ENCODE measurements at places on chromosomes 5 and 9.

DNA sequence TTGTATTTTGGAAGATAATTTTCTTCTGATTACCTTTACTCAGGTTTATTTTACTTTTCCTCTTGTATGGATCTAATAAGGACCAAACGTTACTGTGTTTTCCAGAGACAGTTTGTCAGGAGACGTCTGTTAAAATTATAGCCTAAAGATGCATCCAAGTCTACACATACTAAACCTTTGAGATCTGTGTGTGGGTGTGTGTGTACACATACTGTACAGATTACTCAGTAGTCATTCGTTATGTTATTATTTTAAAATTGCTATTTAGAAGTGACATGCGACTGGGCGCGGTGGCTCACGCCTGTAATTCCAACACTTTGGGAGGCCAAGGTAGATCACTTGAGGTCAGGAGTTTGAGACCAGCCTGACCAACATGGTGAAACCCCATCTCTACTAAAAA is 51.6 kb upstream of the CNTLN start:
- no peak for DNase-seq

DNA sequence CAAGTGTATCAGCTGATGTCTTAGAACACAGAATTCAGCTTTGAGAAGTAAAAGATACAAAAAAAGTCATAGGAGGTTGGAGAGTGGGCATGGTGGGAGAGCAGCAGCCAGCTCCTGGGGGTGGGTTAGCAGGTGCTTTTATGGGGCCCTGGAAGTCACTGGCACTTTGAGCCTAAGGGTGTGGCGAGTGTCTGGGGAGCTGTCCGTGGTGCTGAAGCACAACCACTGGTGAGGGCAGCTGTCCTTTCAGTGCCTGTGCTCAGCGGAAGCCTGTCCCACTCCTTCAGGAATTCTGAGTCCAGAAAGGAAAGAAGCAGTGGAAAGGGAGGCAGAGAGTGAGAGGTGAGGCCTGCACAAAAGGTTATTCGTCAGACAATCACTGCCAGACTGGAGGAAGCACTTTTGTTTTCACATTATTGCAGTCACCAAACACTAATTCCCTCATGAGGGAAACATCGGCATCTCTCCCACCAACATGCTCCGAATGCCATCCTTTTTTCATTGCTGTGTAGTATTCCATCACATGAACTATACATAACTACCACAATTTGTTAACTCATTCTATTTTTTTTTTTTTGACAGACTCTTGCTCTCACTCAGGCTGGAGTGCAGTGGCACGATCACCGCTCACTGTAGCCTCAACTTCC is 59.4 kb upstream of the RAPGEF1 start:
- DNase-seq = peak; percentile 73

GRCh38 chr5:148033134-148033533 is 30.6 kb upstream of the SPINK5 start:
- no peak for DNase-seq

GRCh38 chr9:90810691-90811090 is 9.1 kb downstream of the SYK start:
- no peak for DNase-seq

- no peak for DNase-seq
Observed at GRCh38 chr5:36478646-36479317, 127.6 kb upstream of the SLC1A3 start.

DNA sequence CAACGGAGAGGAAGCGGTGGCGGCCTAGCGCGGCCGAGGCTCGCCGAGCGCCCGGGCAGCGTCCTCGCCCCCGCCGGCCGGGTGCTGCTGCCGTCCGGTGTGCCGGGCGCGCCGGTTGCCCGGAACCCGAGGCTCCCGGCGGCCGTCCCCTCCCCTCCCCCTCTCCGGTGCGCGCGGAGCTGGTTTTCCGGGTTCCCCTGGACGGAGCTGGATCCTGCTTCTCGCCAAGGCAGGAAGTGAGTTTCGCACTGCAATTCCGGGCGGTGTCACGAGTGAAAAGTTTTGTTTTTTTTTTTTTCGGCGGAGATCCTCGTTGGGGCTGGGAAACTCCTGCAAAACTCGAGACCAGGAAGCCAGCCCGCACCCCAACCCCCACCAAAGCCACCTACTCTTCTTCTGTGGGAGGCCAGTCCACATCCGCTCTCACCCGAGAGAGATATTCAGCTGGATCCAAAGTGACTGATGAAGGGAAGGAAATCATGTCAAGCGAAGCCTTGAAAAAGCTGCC is at the start of gene ERBIN:
ERBIN (plus strand) TSS at position 300 of the 508 bp plus-strand sequence. CDS start 66,144 bp downstream, outside the sequence.
- peak; percentile 43 for DNase-seq

DNA sequence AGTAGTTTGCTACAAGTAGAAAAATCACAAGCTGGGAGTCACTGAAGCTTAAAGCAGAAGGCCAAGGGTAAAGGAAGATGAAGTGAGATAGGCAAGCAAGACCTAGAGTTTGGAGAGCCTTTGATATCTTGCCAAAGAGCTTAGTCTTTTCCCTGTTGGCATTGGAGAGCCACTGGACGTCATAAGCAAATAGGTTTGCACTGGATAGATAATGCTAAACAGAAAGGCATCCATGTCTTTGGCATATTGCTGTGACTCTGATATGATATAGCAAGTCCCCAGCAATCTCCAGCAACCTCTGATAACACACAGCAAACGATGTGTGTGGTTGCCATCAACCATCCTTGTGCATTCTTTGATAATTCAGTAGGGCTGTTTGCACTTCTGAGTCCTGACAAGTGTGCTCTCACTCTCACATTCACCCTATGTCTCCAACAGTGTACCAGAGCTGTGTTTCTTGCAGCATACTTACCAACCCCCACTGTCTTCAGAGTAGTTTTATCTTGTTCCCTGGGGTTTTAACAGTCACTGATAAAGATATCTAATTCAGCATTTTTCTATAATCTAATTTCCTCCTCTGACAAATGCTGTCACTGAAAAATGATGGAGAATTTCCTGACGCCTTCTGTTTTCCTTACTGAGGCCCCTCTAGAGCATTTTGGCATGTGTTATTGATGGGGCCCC is 16.9 kb upstream of the FREM1 start:
- DNase-seq = no peak

GRCh38 chr9:114316605-114317230 is 6.2 kb upstream of the ORM1 start:
- peak; percentile 4 for DNase-seq

DNA sequence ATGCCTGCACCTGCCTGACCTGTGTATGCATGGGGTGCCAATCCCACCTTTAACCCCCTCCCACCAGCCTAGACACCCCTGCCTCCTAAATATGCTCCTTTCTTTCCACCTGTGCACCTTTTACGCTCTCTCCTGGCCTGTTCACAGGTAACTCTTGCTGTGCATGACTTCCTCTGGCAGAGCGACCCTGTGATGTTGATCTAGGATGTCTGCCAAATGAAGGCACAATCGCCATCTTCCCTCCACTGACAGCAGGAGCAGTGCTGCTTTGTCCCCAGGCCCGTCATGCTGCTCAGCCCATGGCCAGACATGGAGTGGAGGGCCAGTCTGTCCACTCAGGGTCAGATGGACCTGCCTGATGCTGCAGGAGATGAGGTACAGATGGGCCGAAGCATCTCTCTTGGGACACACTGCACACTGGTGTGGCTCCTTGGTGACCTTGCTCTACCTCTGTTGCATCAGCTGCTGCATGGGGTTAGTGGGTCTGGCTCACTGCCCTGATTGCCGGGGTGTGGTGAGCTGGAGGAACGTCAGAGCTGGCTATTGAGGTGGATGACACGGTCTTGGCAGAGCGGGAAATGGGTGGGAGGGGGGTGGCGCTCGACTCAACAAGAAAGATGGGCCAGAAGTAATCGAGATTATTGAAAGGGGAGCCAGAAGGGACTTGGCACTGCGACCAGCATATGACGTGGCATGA is 101.7 kb upstream of the PITX1 start:
- DNase-seq = no peak

- no peak for DNase-seq
Observed at GRCh38 chr9:130990306-130990977, 18.5 kb upstream of the LAMC3 start.
